ENCODE measurements at places on chromosomes 6 and 20. TPM values are rescaled to one million over a fixed set of nuclear protein-coding genes. Genes with fewer than 3 reads are reported as not detected.

The DUSP15 gene
- total RNA-seq, result not detected

The PREP gene
- total RNA-seq, result 46.9 TPM

GRCh38 chr6:14131579-14131978 is 14.0 kb downstream of the CD83 start:
- H3K36me3 ChIP-seq, result peaks cover 65% of the 10 kb centered on the region
- DNase-seq, result no peak
- H3K27ac ChIP-seq, result no peak overlapping the region
- no peaks in the 10 kb centered on the region for H3K27me3 ChIP-seq
- no peak overlapping the region for H3K4me3 ChIP-seq

DNA sequence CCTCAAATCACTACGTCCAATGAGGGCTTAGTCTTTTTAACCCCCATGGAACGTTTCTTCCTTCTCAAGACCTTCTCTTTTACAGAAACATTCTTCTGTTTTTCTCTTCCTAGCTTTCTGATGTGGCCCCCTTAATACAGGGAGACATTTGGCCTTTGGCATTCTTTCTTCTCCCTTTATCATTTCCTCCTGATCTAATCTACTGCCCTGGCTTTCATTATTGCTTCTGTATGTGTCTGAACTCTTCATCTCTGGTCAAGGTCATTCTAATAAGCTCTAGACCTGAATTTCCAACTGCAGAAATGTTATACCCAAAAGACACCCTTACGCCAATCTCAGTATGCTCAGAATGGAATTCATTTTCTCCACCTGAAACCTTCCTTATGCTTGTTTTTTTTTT is 18.4 kb upstream of the LAMA4 start:
- no peaks in the 10 kb centered on the region for H3K36me3 ChIP-seq
- no peak overlapping the region for H3K4me3 ChIP-seq
- no peak for DNase-seq

The RRAGD gene
- total RNA-seq, result 19.7 TPM
